ENCODE measurements at places on chromosomes 6 and 20.
A peak's percentile ranks its signal among the peaks of the same experiment; 100 is the strongest.

DNA sequence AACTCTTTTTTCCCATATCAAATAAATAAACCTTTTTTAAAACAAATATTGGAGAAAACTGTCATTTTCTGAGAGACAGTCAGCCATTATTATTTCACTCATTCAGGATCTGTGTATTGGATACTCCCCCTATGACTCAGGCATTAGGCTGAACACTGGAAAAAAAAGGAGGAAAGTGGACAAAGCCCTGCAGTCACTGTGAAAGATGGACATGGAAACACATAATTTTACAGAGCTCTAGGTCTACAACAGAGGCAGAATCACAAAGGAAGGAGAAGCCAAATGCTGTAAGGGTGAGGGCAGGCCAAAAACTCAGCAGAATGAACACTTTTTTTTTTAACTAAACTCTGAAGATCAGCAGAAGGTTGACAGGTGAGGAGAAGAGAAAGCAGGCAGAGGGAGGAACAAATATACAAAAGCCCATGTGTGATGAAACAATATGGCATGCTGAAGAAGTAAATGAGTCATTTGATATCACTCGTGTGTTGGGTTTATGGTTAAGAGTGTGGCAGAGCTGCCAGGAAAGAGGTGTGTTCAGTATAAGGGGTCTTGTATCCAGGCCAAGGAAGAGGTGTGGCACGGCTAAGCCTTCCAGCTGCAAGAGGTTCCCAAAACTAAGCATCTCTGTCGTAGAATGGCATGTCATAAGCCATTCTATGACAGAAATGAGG is 39.1 kb downstream of the EPB41L2 start:
- no peak for DNase-seq

DNA sequence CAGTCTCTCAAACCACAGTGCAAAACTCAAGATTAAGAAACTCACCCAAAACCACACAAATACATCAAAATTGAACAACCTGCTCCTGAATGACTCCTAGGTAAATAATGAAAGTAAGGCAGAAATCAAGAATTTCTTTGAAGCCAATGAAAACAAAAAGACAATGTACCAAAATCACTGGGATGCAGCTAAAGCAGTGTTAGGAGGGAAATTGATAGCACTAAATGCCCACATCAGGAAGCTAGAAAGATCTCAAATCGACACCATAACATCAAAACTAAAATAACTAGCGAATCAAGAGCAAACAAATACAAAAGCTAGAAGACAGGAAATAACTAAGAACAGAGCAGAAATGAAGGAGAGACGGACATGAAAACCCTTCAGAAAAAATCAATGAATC is 70.5 kb downstream of the TBC1D32 start:
- no peak for DNase-seq

DNA sequence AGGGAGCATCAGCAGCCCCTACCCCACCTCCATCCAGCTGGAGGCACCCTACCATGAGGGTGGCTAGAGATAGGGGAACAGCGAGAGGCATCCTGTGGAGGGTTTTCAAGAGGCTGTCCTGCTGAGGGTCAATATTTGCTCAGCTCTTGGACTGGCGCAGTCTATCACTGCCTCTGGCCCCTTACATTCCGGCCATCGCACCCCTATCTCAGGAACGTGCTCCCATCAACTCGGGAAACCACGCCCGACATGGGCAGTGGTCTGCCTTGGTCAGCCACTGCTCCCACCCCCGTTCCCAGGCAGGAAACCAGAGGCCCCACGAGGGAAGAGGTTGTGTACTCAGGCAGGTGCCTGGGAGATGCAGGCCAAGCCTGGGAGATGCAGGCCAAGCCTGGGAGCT is 57.9 kb downstream of the VEGFA start:
- no peak for DNase-seq

GRCh38 chr6:11083491-11083890 is 10.1 kb upstream of the SMIM13 start:
- DNase-seq: no peak

- no peak for DNase-seq
Measured at GRCh38 chr20:63394069-63394919, 33.1 kb upstream of the CHRNA4 start.

DNA sequence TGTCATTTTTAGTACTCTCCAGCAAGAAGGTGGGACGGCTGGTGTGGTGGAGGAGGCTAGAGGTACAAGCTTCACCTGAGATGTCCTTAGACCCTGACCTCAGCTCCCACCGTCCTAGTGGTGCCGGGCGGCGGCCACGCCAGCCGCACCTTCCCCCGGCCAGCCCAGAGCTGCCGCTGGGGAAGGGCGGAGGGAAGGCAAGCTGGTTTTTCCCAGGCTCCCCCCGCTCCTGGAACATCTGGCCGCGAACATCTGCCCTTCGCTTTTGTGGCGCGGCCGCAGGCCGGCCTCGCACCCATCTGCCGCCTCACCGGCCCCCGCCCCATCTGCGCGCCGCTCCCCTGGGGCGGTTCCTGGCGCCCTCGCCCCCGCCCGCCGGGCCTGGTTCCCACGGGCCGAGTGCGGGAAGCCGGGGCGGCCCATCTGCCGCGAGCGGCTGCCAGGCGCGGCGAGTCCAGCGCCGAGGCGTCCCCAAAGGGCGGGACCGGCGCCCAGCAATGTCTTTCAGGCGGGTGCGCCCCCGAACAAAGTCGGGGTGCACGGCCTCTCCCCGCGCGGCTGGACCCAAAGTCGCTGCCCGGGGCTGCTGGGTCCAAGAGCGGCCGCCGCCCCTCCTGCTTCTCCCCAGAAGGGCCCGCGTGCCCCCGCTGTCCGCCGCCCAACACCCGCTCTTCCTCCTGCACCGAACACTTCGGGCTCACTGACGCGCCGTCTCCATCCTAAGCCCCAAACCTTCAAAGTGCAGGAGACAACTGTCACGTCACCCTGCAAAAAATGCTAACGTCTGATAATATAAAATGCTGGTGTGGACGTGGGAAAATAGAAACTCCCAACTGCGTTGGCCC is 17.3 kb upstream of the ID1 start:
- no peak for DNase-seq

DNA sequence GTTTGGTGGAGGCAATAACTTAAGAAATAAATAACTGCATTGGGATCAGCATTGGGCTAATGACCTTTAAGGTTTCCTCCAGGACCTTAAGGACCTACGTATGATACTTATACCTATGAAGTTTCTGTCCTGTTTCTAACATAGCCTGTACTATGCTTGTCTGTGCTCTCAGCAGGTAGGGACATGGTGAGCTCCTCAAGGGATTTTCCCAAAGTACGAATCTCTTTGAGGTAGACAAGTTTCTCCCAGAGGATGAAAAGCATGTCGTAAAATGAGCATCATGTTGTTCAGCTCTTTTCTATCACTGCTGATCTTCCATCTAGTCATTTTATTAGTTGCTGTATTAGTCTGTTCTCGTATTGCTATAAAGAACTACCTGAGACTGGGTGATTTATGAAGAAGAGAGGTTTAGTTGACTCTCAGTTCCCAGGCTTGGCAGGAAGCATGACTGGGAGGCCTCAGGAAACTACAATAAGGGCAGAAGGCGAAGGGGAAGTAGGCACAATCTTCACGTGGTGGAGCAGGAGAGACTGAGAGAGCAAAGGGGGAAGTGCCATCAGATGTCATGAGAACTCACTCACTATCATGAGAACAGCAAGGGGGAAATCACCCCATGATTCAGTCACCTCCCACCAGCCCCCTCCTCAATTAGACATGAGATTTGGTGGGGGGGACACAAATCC is 77.8 kb upstream of the TGM3 start:
- DNase-seq: no peak

DNA sequence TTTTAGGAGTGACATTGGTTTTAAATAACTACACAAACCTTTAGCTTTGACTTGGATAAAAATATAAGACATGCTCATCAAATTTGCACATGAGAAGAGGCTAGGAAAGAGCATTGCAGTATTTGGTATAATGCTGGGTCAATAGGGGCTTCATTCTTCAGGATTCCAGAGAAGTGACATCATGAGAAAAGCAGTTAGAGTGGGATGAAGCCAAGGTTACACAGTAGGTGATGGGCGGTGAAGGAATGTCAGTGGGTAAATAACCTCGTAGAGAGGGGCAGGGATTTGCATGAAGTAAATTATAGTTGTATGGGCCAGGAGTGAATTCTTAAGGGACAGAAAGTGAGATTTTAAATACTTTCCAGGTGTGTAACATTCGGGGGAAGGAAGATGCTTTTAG is 216.2 kb downstream of the RFPL4B start:
- no peak for DNase-seq

DNA sequence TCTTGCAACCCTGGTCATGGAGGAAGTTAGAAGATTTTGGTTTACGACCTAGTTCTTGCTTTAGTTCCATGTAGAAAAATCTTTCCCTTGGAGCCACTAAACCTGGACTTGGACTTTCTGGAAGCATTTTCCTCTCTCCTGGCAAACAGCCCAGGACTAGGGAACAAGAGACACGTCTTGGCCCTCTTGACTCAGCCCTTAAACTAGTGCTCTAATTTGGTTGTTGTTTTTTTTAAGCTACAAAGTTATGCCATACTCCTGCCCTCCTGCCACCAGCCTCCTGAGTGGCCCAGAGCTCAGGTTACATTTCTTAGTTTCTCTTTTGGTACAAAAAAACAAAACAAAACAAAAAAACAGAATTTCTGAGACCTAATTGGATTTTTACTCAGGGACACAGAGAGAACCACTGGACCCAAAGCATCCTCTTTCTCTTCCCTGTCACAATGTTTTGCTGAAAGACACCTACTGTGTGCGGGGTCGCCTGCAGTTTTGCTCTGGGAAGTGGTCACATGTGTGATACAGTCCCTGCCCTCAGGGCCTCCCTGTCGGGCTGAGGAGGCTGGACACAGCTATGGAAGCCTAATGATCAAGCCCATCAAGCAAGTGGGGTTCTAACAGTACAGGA is 32.3 kb upstream of the SCUBE3 start:
- DNase-seq: no peak

DNA sequence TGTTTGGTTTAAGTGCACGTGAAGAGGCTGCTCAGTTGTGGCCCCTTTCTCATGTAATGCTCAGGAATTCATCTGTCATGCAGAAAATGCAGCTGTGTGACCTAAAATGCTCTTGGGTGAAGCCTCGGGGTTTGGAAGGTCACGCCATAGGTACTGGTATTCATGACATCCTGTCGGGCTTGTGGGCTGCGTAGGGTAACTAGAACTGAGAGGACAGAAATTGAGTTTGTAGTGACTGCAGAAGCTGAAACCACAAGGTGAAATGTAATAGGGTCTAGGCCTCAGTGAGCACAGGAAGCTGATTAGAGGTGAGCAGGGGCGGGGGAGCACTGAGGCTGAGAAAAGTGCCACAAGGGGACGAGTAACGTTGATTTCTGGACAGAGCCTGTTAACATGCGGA is 128.8 kb downstream of the SOBP start:
- no peak for DNase-seq

- DNase-seq: no peak
Measured at GRCh38 chr6:106446287-106446885, 85.9 kb downstream of the CRYBG1 start.

GRCh38 chr6:1832844-1833787 is 223.4 kb downstream of the FOXC1 start:
- no peak for DNase-seq

- DNase-seq: peak; percentile 1
Measured at GRCh38 chr6:97282238-97282725, 734 bp downstream of the MMS22L start.

DNA sequence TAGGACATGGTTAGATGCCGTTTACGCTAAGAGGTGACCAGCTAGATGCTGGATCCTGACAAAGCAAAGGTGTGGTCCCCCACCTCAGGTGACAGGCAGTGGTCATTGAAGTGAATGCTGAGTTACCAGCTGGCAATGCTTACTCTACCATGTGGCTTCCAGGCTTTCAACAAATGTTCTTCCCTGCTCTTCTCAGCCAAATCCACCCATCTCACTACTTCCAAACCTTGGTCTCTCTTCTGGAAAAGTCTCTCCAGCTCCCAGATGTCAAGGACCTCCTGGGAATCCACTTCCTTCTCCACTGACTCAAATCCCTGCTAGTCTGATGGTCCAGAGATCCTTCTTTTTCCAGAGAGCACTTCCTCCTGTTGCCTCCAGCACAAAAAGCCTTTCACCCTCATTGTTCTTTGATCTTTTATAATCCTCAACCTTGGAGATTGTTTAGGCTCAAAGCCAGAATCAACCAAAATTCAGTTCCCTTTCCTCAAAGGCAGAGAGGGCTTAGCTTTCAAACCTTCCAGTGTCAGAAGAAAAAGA is 228.0 kb downstream of the ZNF217 start:
- DNase-seq: no peak
